Upper lobe of left lung (tissue), 6 donors: ENCODE measurements at places on chromosomes 11 and 22. TPM values are rescaled to one million over a fixed set of nuclear protein-coding genes. Genes with fewer than 3 reads are reported as not detected.

OR5B21 gene
- not detected for total RNA-seq

FBLN1 gene
- total RNA-seq = 337 TPM

SYCE3 gene
- total RNA-seq = 3.4 TPM

DBX1 gene
- total RNA-seq = not detected

ACR gene
- total RNA-seq = 0.71 TPM

DNA sequence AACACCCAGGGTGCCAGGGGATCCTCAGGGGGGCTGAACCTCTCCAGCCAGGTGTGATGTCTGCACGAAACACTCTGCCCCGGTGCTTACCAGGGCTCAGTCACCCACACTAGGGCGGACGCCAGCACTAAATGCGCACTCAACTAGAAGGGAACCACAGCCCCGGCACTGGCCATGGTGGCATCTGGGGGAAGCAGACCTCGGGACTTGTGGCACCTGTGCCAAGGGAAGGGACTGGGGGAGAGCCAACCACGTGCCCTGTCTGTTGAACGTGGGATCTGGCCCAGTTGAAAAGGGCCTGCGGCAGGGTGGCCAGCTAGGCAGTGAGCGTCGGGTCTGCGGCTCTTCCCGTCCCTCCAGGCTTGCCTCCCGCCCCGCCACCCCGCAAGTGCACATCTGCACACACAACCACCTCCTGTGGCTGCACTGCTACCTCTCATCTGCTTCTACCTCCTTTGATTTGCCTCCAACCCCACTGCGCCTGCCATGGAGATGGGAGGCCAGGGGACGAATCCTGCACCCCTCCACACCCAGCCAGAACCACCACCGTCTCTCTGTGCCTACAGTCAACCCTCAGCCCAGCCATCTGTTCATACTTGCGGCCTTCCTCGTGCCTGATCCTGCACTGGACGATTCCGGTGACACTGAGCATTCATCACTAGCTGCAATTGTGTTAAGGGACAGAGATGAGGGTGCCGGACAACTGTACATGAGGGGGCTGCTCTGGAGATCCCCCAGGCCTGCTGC is 15.0 kb upstream of the MOB2 start:
- H3K27ac ChIP-seq = no peak overlapping the region

DNA sequence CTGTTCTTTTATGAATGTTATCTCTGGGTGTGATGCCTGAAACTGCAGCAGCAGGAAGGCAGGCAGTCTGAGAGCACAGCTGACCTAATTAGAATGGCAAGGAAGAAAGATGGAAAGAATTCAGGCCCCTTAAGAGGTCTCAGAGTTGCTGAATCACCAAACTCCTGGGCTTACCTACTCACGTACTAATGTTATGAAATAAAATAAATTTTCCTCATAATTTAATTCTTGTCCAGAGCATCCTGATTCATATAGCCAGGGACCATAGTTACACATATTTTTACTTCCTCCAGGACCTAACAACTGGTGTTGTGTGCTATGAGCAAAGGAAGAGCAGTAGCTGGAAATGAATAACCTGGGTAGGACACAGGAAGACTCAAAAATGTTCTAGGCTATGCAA is 41.9 kb downstream of the SNX19 start:
- peaks cover 10% of the 10 kb centered on the region for H3K36me3 ChIP-seq
- H3K4me1 ChIP-seq = no peaks in the 10 kb centered on the region
- H3K4me3 ChIP-seq = no peak overlapping the region

- no peak overlapping the region for H3K4me3 ChIP-seq
- H3K4me1 ChIP-seq = no peaks in the 10 kb centered on the region
- H3K27ac ChIP-seq = no peak overlapping the region
- no peak for DNase-seq
- no peaks in the 10 kb centered on the region for H3K36me3 ChIP-seq
Observed at GRCh38 chr11:36110668-36111410, 167.0 kb downstream of the LDLRAD3 start.

GRCh38 chr11:32231909-32232493 is 141.1 kb downstream of the RCN1 start:
- DNase-seq = no peak
- H3K36me3 ChIP-seq = no peaks in the 10 kb centered on the region
- no peak overlapping the region for H3K27ac ChIP-seq

GRCh38 chr11:113664069-113664980 is 41.8 kb downstream of the TMPRSS5 start:
- H3K4me1 ChIP-seq = no peaks in the 10 kb centered on the region
- no peak for DNase-seq
- H3K27ac ChIP-seq = no peak overlapping the region
- no peaks in the 10 kb centered on the region for H3K27me3 ChIP-seq
- H3K4me3 ChIP-seq = no peak overlapping the region

GRCh38 chr22:38289583-38290082 is 16.8 kb upstream of the TMEM184B start:
- peaks cover 48% of the 10 kb centered on the region for H3K36me3 ChIP-seq
- no peak for DNase-seq
- no peak overlapping the region for H3K4me3 ChIP-seq
- H3K4me1 ChIP-seq = peaks cover 6% of the 10 kb centered on the region
- no peaks in the 10 kb centered on the region for H3K27me3 ChIP-seq

- DNase-seq = peak; percentile 88
- H3K4me3 ChIP-seq = no peak overlapping the region
- H3K27me3 ChIP-seq = no peaks in the 10 kb centered on the region
- H3K27ac ChIP-seq = no peak overlapping the region
Observed at GRCh38 chr11:1870721-1871466, 18.0 kb downstream of the LSP1 start.

- peaks cover 25% of the 10 kb centered on the region for H3K36me3 ChIP-seq
- H3K27ac ChIP-seq = peak overlapping the region; percentile 96
- no peak for DNase-seq
- H3K4me1 ChIP-seq = peaks cover 17% of the 10 kb centered on the region
- H3K27me3 ChIP-seq = no peaks in the 10 kb centered on the region
- peak overlapping the region; percentile 89 for H3K4me3 ChIP-seq
Observed at GRCh38 chr22:30970356-30970746, 1.3 kb downstream of the TUG1 start.

DNA sequence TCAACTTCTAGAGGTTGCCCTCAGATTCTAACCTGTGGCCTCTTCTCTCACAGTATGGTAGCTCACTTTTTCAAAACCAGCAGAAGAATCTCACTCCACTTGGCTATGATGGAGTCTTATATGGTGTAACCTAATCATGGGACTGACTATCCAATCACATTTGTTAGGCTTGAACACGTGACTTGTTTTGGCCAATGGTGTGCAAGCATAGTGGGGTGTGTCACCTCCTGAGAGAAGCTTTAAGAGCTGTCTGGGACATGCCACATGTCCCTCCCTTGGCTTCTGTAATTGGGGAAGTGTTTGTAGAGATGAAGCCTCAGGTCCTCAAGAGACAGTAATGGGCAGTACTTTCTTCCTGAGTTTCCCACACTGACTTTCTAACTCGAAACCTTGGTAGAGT is 12.8 kb upstream of the SMIM38 start:
- no peaks in the 10 kb centered on the region for H3K27me3 ChIP-seq
- no peaks in the 10 kb centered on the region for H3K4me1 ChIP-seq

DNA sequence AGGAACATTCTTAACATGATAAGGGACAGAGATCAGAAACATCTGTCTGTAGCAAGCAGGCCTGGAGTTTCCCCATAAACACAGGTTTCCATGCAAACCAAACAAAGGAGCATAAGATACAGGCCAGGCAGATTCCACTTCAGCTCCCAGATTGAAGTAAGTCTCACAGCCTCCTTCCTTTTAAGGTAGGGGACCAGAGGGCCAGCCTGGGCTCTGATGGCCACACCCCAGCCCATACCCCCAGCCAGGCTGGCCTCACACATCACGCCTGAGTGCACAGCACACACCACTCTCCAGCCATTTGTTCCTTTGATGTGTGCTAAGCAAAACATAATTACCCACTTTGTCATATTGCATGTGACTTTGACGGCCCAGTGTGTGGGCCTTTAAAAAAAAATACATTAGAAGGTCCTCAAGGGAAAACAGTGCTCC is 518.7 kb downstream of the NTM start:
- no peaks in the 10 kb centered on the region for H3K4me1 ChIP-seq
- no peaks in the 10 kb centered on the region for H3K27me3 ChIP-seq
- H3K4me3 ChIP-seq = no peak overlapping the region
- DNase-seq = no peak

GRCh38 chr11:111362887-111363411 is 16.1 kb downstream of the POU2AF1 start:
- H3K27ac ChIP-seq = peak overlapping the region; percentile 54
- DNase-seq = no peak
- H3K36me3 ChIP-seq = no peaks in the 10 kb centered on the region

- H3K27me3 ChIP-seq = no peaks in the 10 kb centered on the region
- no peaks in the 10 kb centered on the region for H3K36me3 ChIP-seq
- no peak for DNase-seq
- no peak overlapping the region for H3K4me3 ChIP-seq
- no peaks in the 10 kb centered on the region for H3K4me1 ChIP-seq
Observed at GRCh38 chr11:57900320-57900719, 123.4 kb upstream of the OR9Q1 start.
